ENCODE measurements at places on chromosomes 4 and X.

- DNase-seq = no peak
Measured at GRCh38 chrX:3129256-3129655, 88.0 kb downstream of the ARSF start.

DNA sequence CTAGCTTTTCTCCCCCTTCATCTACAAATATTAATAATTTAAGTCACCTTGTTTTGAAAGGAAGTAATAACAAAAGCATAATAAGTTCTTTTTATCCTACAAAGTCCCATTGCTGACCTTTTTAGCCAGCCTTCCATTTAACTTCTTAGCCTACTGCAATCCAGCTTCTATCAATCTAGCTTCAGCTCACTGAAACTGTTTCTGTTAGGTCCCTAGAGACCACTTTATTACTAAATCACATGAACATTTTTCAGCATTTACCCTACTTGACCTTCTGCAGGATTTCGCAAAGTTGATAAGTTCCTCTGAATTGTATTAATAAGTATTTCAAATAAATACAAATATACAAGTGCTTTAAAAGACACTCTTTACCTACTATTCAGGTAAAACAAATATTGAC, 186.5 kb downstream of the ANTXR2 start:
- no peak for DNase-seq

- DNase-seq = no peak
Measured at GRCh38 chr4:84480082-84480481, 19.0 kb downstream of the NKX6-1 start.

DNA sequence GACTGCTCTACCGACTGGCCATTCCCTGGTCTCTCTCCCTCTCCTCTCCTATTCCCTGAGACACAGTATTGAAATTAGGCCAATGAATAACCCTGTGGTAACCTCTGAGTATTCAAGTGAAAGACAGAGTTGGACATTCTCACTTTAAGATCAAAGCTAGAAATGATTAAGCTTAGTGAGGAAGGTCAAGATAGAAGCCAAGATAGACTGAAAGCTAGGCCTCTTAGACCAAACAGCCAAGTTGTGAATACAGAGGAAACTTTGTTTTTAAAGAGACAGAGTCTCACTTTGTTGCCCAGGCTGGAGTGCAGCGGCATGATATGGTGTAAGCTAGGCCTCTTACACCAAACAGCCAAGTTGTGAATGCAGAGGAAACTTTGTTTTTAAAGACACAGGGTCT, 64.6 kb downstream of the KDM6A start:
- DNase-seq = no peak
